ENCODE measurements at places on chromosomes 13 and 19.

- DNase-seq, result no peak
Observed at GRCh38 chr13:31111136-31111535, 50.6 kb downstream of the HSPH1 start.

DNA sequence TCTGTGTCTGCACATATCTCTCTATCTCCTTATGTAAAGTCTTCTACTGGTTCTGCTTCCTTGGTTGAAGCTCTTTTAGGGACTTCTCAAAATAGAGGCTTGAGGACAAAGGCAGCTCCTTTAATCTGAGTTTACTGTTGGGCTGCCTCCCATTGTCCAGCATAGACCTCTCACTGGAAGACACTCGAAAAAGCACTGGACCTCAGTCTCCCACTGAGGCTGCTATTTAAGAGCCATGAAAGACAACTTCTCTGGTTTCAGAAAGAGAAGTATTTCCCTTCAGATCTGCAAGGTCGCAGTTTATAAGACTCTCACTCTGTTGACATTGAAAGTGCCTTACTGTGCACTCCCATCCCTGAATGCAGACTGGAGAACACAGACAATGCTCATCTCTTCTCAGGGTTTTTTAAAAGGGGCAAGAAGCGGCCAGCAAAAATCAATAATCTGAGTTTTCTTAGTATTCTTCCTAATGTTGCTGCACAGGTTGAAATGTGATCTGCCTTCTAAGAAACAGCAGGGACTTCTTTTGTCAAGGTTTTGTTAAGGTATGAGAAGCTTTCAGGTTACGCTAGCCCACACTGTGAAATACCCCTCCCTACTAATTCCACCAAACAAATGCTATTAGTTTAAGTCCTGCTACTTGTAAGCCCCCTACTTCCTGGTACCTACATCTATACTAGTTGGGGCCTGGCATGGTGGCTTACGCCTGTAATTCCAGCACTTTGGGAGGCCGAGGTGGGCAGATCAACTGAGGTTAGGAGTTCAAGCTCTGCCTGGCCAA lies 450.0 kb upstream of the SLC10A2 start:
- no peak for DNase-seq

DNA sequence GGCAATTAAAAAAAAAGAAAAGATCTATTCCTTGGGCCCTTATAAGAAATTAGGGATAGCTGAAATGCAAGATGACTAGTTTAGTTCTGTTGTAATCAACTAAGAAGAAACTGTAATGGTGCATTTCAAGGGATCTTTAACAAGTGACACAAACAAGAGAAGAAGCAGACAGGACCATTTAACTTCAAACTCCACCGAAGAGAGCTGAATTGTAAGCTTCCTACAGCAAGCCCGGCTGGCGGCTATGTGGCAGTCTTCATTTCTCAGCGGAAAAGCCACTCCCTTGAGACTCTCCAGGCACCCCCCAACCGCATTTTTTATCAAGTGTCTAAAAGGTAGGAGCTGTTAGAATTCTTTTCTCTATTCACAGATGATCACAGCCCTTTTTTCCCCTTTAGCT lies 305.2 kb upstream of the ZNF507 start:
- DNase-seq, result no peak

DNA sequence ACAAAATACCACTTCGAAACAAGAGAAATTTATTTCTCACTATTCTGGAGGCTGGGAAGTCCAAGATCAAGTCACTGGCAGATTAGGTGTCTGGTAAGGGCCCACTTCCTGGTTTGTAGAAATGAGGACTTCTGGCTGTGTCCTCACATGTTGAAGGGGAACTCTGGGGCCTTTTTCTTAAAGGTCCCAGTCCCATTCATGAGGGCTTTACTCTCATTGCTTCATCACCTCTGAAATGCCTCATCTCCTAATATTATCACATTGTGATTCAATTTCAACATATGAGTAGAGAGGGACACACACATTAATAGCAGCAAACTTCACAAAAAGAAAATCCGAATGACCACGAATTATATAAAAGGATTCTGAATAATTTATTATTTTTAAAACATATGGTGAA lies 21.6 kb upstream of the SIGLEC14 start:
- DNase-seq, result no peak

Measured in stimulated activated CD8-positive, alpha-beta memory T cell treated with anti-CD3 and anti-CD28 coated beads, Interleukin-2, amount 100 ng/mL, for 48 hours (primary cell).